ENCODE measurements at places on chromosomes 5 and 9.

DNA sequence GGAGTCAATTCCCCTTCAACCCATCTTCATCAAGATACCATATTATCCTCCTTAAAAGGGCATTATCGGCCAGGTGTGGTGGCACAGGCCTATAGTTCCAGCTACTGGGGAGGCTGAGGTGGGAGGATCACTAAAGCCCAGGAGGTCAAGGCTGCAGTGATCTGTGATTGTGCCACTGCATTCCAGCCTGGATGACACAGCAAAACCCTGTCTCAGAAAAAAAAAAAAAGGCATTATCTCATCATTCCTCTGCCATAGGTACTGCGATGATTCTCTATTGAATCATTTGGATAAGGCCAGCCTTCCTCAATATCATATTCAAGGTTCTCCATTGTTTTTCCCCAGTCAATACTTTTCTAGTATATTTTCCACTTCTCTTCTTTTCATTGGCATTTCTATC lies 39.2 kb upstream of the RAB3C start:
- no peak for DNase-seq

- DNase-seq, result no peak
Measured at GRCh38 chr9:133876836-133877235, 115.3 kb downstream of the VAV2 start.

DNA sequence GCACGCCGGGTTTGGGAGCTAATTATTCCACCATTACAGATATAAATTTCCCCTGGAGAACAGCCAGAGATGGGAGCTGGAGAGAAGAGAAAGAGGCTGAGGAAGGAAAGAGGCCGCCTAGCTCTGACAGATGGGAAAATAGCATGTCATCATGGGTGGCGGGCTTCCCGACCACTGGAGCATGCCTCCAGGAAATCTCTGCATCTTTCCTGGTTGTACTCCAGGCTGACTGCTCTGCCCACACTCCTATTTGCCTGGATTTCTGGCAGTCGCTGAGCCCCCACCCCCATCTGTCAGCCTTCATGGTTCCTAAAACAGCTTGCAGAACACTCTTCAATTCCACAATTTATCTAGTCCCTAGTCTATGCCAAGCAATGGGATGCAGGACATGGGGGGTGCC lies 14.3 kb upstream of the GABRP start:
- no peak for DNase-seq

- DNase-seq, result no peak
Measured at GRCh38 chr5:108818613-108819272, 71.0 kb downstream of the FER start.

DNA sequence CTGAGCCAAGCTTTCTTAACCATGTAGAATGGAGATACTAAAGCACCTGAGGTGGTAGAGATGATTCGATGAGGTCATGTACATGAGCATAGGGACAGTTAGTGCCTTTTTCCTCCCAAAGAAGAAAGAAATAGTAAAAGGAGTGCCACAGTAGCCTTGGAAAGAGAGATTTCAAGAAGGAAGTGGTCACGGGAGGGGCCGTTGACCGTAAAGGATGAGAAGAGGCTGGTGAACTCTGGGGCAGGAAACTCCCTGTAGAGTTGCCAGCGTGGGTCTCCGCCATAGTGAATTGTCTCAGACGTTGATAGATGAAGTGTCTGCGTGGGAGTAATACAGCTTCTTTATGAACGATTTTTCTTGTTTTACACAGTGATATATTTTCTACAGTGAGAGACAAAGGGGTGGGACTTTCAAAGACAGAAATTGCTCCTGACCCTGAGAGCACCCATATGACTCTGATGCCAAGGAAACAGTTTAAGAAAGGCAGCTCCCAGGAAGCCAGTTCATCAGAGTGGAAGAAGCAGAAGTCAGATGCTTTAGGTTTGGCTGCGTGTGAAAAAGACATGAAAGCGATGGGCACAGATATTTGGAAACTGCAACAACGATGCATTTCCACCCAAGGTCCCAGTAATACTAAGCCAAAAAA lies 41.3 kb downstream of the UGCG start:
- peak; percentile 49 for DNase-seq

- no peak for DNase-seq
Measured at GRCh38 chr5:14407746-14408175, 173.8 kb upstream of the OTULINL start.

DNA sequence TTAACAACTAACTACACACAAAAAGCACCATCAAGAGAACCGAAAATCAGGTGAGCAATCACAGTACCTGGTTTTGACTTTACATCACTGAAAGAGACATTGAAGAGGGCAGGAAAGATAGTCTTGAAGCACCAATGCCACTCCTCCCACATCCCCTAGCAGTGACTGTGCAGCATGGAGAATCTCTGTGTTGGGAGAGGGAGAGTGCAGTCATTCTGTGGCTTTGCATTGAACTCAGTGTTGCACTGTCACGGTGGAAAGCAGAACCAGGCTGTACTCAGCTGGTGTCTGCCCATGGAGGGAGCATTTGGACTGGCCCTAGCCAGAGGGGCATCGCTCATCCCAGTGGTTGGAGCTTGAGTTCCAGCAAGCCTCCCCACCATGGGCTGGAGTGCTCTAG lies 40.4 kb downstream of the C5 start:
- DNase-seq, result no peak
